ENCODE measurements at places on chromosomes 6 and 20.

GRCh38 chr6:21225912-21226311 lies 367.6 kb upstream of the SOX4 start:
- DNase-seq = no peak

- DNase-seq = no peak
Measured at GRCh38 chr20:33673410-33674293, 576 bp downstream of the NECAB3 start.

DNA sequence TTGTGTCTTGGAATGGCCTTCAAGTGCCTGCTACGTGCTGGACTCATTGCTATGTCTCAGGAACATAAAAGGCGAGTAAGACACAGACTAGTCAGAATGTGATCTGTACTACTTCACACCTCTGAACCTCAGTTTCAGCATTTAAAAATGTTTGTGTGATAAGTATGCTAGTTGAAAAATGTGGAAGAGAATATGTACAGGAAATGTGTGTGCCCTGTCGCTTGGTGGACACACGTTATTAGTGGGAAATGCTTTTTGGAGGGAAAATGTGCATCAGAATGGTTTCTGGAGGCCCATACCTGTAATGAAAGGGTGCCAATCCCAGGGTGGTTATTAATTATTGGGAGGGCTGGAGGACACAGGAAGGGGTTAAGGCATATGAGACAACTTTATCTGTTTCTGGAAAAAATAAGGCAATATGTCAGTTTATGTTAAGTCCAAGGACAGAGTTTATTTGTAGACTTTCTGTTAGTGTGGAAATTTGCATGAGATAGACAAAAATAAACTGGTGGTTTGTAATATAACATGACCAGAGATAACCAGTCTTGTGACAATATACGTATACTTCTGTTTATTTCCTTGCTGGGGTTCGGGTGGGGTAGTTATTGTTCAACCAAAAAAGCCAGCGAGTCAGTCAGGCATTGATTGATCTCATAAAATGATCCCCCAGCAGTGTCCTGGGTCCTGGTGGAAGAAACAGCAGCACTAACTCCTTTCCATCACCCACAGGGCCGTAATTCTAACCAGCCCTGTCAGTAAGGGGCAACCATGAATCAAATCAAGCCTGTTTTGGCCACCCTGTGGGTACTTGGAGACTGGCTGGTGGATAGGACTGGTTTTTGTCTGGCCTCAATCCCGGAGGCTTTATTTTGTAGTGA lies 117.9 kb downstream of the JARID2 start:
- no peak for DNase-seq

GRCh38 chr6:28941684-28942448 lies 18.1 kb upstream of the TRIM27 start:
- DNase-seq = no peak

DNA sequence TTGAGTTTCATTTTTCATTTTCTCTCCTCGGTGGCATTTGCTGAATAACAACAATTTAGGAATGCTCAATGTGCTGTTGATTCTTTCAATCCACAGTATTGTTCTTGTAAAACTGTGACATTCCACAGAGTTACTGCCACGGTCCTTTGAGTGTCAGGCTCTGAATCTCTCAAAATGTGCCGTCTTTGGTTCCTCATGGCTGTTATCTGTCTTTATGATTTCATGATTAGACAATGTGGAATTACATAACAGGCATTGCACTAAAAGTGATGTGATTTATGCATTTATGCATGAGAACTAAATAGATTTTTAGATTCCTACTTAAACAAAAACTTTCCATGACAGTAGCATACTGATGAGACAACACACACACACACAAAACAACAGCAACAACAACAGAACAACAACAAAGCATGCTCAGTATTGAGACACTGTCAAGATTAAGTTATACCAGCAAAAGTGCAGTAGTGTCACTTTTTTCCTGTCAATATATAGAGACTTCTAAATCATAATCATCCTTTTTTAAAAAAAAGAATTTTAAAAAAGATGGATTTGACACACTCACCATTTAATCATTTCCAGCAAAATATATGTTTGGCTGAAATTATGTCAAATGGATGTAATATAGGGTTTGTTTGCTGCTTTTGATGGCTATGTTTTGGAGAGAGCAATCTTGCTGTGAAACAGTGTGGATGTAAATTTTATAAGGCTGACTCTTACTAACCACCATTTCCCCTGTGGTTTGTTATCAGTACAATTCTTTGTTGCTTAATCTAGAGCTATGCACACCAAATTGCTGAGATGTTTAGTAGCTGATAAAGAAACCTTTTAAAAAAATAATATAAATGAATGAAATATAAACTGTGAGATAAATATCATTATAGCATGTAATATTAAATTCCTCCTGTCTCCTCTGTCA lies 88.1 kb downstream of the SNAP25 start:
- no peak for DNase-seq

DNA sequence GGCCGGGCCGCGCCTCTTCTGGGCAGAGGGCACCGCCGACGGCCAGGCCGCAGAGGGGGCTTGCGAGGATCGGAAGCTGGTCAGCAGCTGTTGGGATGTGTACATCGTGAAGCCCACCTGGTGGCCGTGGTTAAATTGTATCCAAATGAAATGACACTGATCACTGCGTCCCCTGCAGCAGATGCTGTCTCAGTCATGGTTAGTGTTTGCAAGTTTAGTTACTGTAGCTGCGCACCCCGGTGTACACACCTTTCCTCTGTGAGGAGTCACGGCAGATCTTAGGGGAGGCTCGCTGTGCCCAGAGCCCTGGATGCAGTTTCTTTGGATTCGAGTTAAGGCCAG lies 653 bp downstream of the NAA20 start:
- no peak for DNase-seq

GRCh38 chr6:152360034-152360433 lies 277.1 kb downstream of the SYNE1 start:
- no peak for DNase-seq

GRCh38 chr6:167647737-167648470 lies 178.8 kb upstream of the AFDN start:
- DNase-seq = no peak
